Sigmoid colon (tissue), 7 donors: ENCODE measurements at places on chromosomes 1 and 21. TPM values are rescaled to one million over a fixed set of nuclear protein-coding genes. Genes with fewer than 3 reads are reported as not detected.

DNA sequence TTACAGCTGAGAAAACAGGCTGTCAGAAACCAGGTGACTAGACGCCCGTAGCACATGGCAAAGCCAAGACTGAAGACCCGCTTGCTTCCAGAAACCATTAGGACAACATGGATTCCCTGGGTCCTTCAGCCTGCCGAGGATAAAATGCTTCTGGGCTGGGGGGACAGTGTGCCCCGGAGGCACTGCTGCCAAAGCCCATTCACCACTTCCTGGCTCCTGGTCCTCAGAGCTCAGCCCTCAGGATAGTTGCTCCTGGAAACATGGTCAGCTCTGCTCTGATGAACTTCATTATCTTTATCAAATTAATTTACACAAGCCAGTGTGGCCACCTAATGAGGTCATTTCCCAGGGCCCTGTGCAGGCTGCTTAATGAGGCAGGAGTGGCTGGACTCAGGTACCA is 41.1 kb upstream of the ACTL8 start:
- H3K27me3 ChIP-seq, result no peaks in the 10 kb centered on the region
- H3K27ac ChIP-seq, result no peak overlapping the region
- no peaks in the 10 kb centered on the region for H3K4me1 ChIP-seq
- no peaks in the 10 kb centered on the region for H3K36me3 ChIP-seq
- H3K4me3 ChIP-seq, result no peak overlapping the region
- no peak for DNase-seq

GRCh38 chr1:159771127-159771895 is 9.5 kb upstream of the DUSP23 start:
- H3K4me3 ChIP-seq, result no peak overlapping the region
- H3K4me1 ChIP-seq, result no peaks in the 10 kb centered on the region
- H3K36me3 ChIP-seq, result no peaks in the 10 kb centered on the region
- DNase-seq, result no peak

GRCh38 chr1:3072391-3073185 is 3.6 kb downstream of the PRDM16 start:
- peaks cover 85% of the 10 kb centered on the region for H3K27me3 ChIP-seq
- no peak for DNase-seq
- peaks cover 45% of the 10 kb centered on the region for H3K4me1 ChIP-seq
- H3K27ac ChIP-seq, result peak overlapping the region; percentile 14
- no peaks in the 10 kb centered on the region for H3K36me3 ChIP-seq

TEX38 gene
- total RNA-seq, result not detected

FCGR3B gene
- 2.0 TPM for total RNA-seq

DNA sequence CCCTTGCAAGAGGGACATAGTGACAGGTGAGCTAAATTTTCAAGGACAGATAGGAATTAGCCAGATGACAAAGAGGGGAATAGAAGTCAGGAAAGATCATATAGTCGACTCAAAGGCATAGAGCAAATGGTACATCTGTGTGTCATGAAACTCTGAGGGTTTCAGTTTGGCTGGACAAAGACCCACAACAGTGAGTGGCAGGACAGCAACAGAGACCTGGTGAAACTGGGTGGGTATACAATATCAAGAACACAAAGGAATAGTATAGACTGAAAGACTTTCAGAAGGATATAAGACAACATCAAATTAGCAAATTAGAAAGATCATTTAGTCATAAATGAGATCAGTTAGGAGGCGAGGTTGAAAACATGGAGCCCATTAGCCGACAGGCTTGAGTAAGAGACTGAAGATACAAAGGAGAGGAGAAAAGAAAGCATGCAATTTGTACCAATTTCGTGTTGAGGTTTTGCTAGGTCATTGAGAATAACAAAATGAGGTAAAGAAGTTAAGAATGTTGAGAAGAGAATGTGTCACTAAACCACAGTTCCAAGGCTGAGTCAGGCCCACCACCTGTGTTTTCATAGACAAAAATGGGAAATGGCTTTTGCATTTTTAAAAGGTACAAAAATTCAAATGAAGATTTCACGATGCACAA is 213.8 kb downstream of the HHIPL2 start:
- no peak for DNase-seq
- no peaks in the 10 kb centered on the region for H3K27me3 ChIP-seq
- no peaks in the 10 kb centered on the region for H3K4me1 ChIP-seq
- H3K36me3 ChIP-seq, result no peaks in the 10 kb centered on the region

WNT2B gene
- 1.5 TPM for total RNA-seq

- no peaks in the 10 kb centered on the region for H3K36me3 ChIP-seq
- no peaks in the 10 kb centered on the region for H3K27me3 ChIP-seq
- DNase-seq, result no peak
- peaks cover 32% of the 10 kb centered on the region for H3K4me1 ChIP-seq
- no peak overlapping the region for H3K4me3 ChIP-seq
These were observed 3.6 kb upstream of the ANKRD65 start for GRCh38 chr1:1424707-1425106.

GRCh38 chr21:37915497-37915911 is 753 bp downstream of the KCNJ6 start:
- no peak overlapping the region for H3K4me3 ChIP-seq
- H3K27me3 ChIP-seq, result peaks cover 39% of the 10 kb centered on the region
- H3K4me1 ChIP-seq, result peaks cover 12% of the 10 kb centered on the region
- no peak for DNase-seq

DNA sequence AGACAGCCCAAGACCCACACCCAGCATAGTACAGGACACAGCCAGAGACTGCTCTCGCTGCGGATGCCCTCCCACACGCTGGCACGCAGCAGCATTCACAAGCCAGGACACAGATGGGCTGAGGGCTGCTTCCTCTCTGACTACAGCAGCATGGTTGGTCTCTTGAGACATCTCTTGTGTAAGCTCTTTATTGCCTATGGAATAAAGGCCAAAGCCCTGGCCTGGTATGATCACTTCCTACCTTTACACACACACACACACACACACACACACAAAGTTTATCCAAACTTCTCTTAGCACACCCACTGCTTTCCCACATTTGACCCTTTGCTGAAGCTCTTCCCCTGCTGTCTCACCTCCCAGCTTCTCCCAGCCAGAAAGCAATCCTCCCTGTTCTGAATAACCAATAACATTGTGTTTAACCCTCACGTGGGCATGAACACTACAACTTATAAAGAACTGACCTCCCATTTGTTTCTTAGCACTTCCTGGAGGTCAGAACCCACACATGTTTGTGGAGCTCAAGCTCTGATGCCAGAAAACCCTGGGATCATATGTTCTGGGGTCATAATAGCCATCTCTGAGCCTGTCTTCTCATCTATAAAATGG is 1.2 kb upstream of the LUZP1 start:
- H3K27me3 ChIP-seq, result no peaks in the 10 kb centered on the region
- peaks cover 45% of the 10 kb centered on the region for H3K4me1 ChIP-seq
- no peaks in the 10 kb centered on the region for H3K36me3 ChIP-seq

GRCh38 chr1:30303387-30303786 is 420.0 kb downstream of the MATN1 start:
- no peaks in the 10 kb centered on the region for H3K4me1 ChIP-seq
- H3K36me3 ChIP-seq, result no peaks in the 10 kb centered on the region
- DNase-seq, result no peak
- peaks cover 31% of the 10 kb centered on the region for H3K27me3 ChIP-seq
- H3K27ac ChIP-seq, result no peak overlapping the region
- no peak overlapping the region for H3K4me3 ChIP-seq

DNA sequence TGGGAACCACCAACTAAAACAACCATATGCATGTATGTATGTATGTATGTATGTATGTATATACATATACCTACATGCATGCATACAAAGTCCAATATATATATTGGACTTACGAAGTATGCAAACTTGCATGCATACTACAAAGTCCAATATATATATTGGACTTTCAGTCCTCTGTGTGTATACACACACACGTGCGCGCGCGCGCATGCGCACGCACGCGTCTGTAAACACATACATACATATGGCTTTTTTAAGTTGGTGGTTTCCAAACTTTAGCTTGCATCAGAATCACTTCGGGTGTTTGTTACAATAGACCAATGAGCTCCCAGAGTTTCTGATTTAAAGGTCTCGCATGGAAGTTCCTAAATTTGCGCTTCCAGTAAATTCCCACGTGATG is 197.5 kb upstream of the C1orf87 start:
- no peak overlapping the region for H3K27ac ChIP-seq
- no peak overlapping the region for H3K4me3 ChIP-seq
- H3K36me3 ChIP-seq, result no peaks in the 10 kb centered on the region
- no peaks in the 10 kb centered on the region for H3K4me1 ChIP-seq
- no peak for DNase-seq
- no peaks in the 10 kb centered on the region for H3K27me3 ChIP-seq

- peaks cover 10% of the 10 kb centered on the region for H3K36me3 ChIP-seq
- no peak overlapping the region for H3K4me3 ChIP-seq
- H3K4me1 ChIP-seq, result peaks cover 25% of the 10 kb centered on the region
- H3K27me3 ChIP-seq, result peaks cover 17% of the 10 kb centered on the region
- peak; percentile 62 for DNase-seq
These were observed 4.6 kb upstream of the MMP23B start for GRCh38 chr1:1627261-1627828.

DNA sequence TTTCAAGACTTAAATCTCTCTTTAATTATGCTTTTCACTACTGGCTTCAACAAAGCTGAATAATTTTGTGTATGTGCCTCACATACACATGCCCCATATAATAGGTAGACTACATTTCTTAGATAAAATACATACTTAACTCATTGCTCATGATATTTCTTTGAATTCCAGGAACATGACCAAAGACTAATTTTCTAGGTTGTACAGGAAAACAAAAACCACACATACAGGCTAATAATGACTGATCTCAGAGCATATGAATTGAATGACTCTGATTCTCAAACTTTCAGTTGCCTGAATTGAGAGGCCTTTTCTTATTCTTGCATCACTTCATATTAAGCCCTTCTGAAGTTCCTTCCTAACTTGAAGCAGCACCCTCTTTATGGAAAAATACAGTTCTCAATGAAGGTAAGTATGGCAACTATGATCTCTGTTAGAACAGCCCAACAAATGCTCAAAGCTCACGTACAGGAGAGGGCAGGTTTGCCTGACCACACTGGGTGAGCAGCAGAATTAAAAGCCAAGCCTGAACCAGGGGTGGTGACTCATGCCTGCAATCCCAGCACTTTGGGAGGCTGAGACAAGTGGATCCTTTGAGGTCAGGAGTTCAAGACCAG is 22.6 kb upstream of the UAP1 start:
- no peaks in the 10 kb centered on the region for H3K27me3 ChIP-seq
- H3K4me1 ChIP-seq, result peaks cover 10% of the 10 kb centered on the region
- no peak overlapping the region for H3K27ac ChIP-seq
- no peak overlapping the region for H3K4me3 ChIP-seq
- no peaks in the 10 kb centered on the region for H3K36me3 ChIP-seq
- DNase-seq, result no peak

DNA sequence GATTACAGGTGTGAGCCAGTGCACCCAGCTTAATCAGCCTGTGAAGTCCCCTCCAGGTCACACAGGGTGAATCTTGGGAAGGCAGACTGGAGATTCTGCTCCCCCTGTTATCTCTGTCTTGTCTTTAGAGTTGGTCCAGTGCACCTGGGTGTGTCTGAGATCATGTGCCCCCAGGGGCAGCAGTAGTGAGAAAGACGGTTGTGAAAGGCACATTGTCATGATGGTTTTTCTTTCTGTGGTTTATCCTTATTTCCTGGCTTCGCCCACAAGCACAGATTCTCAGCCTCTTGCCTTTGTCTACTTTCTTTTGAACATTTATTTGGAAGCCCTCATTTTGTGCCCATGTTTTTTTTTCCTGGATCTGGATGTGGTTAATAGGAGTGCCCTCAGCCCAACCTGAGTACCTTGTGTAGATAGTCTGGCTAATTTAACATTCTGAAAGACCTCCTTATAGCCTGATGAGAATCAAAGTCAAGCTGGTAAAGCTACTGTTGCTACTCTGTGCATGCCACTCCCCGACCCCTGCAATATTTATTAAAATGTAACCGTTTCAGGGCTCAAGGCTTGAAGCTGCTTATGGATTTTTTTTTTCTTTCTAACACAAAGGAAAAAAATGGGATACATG is 23.7 kb downstream of the UCK2 start:
- H3K4me1 ChIP-seq, result peaks cover 9% of the 10 kb centered on the region
- H3K27ac ChIP-seq, result no peak overlapping the region
- no peak for DNase-seq
- H3K27me3 ChIP-seq, result no peaks in the 10 kb centered on the region
- H3K36me3 ChIP-seq, result no peaks in the 10 kb centered on the region

- no peak for DNase-seq
- no peak overlapping the region for H3K27ac ChIP-seq
- no peaks in the 10 kb centered on the region for H3K36me3 ChIP-seq
- no peaks in the 10 kb centered on the region for H3K27me3 ChIP-seq
- H3K4me3 ChIP-seq, result no peak overlapping the region
- H3K4me1 ChIP-seq, result no peaks in the 10 kb centered on the region
These were observed 90.1 kb downstream of the ATP1B1 start for GRCh38 chr1:169196581-169196980.

CRP gene
- not detected for total RNA-seq

GRCh38 chr1:111542187-111542586 is 38.8 kb upstream of the ADORA3 start:
- no peaks in the 10 kb centered on the region for H3K27me3 ChIP-seq
- peak overlapping the region; percentile 73 for H3K27ac ChIP-seq
- peaks cover 17% of the 10 kb centered on the region for H3K4me1 ChIP-seq
- H3K36me3 ChIP-seq, result no peaks in the 10 kb centered on the region

GRCh38 chr1:38203441-38203840 is 156.8 kb upstream of the POU3F1 start:
- no peaks in the 10 kb centered on the region for H3K4me1 ChIP-seq
- H3K36me3 ChIP-seq, result no peaks in the 10 kb centered on the region
- no peaks in the 10 kb centered on the region for H3K27me3 ChIP-seq
- no peak overlapping the region for H3K27ac ChIP-seq

DNA sequence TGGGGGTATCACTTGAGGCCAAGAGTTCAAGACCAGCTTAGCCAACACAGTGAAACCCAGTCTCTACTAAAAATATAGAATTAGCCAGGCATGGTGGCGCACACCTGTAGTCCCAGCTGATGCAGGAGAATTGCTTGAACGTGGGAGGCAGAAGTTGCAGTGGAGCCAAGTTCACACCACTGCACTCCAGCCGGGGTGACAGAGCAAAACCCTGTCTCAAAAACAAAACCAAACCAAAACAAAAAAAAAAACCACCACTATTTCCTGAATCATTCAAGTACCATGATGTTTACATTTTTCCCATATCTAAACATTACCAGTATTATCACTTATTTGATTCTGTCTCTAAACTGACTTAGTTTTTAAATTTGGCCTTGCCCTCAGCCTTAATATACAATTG is 29.5 kb downstream of the TUT4 start:
- no peaks in the 10 kb centered on the region for H3K27me3 ChIP-seq
- H3K4me3 ChIP-seq, result no peak overlapping the region
- no peak overlapping the region for H3K27ac ChIP-seq
- H3K36me3 ChIP-seq, result peaks cover 4% of the 10 kb centered on the region
- H3K4me1 ChIP-seq, result no peaks in the 10 kb centered on the region
- DNase-seq, result no peak

GRCh38 chr1:3516911-3517675 is 62.6 kb downstream of the ARHGEF16 start:
- H3K27me3 ChIP-seq, result no peaks in the 10 kb centered on the region
- H3K4me3 ChIP-seq, result no peak overlapping the region
- no peaks in the 10 kb centered on the region for H3K4me1 ChIP-seq
- H3K27ac ChIP-seq, result no peak overlapping the region

GRCh38 chr1:184025242-184025675 is 12.3 kb downstream of the COLGALT2 start:
- no peak overlapping the region for H3K4me3 ChIP-seq
- peaks cover 85% of the 10 kb centered on the region for H3K4me1 ChIP-seq
- H3K36me3 ChIP-seq, result no peaks in the 10 kb centered on the region
- no peaks in the 10 kb centered on the region for H3K27me3 ChIP-seq
- peak overlapping the region; percentile 79 for H3K27ac ChIP-seq

LRRC38 gene
- not detected for total RNA-seq
